CD4-positive, alpha-beta T cell treated with Interferon gamma for 1 hour (primary cell): ENCODE measurements at places on chromosomes 4 and X.

DNA sequence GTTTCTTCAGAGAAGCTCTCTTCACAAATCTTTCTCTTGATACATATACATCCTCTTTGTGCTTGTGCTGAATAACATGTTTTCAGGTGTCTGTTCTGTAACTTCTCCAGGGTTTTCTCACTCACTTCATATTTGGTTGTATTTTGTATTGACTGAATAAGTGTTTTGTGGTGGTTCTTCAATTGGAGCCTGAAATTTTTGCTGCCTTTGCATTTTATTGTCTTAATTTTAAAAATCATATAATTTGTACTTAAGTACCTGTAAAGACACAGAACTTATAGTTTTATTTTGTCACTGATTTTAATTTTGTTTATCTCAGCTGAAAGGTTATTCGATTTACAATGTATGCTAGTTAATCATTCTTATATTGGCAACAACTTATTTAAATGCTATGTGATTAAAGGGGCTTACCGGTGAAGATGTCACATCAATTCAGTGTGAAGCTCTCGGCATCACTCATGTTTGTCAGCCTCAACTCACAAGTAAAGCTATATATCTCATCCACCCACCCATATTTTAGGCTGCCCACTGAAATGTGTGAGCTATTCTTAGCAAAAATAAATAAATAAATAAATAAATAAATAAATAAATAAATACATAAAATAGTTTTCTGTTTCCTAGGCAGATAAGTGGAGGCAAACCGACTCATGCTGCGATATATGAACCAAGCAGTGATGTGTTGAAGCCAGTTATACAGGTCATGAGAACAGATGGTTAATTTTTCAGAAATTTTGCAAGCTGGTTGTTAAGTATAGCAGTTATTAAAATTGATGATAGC is 76.4 kb upstream of the FSTL5 start:
- no peak for DNase-seq

DNA sequence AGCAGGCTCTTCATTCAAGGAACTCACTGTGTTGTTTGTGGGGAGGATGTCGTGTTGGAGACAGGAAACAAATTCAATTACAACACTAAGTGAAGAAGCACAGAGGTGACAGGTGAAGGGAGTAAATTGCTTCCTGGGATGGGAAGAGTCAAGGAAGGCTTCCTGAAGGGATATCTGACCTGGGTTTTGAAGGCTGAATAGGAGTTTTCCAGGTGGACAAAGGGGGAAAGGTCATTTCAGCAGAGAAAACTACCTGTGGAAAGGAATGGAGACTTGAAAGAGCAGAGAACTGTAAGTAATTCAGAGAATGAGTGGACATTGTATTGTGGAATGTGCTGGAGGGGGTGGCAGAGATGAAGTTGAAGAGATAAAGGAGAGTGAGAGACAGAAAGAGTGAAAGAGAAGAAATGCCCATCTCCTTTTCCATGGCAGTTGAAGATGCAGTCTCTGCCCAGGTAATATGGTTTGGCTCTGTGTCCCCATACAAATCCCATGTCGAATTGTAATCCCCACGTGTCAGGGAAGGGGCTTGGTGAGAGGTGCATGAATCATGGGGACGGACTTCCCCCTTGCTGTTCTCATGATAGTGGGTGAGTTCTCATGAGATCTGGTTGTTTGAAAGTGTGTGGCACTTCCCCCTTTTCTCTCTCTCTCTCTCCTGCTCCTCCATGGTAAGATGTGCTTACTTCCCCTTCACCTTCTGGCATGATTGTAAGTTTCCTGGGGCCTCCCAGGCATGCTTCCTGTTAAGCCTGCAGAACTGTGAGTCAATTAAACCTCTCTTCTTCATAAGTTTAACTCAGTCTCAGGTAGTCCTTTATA is 205.7 kb upstream of the BCOR start:
- DNase-seq = peak; percentile 32

- no peak for DNase-seq
Observed at GRCh38 chr4:15373363-15373762, 54.5 kb upstream of the C1QTNF7 start.

GRCh38 chrX:107658660-107659059 is 30.4 kb downstream of the PRPS1 start:
- no peak for DNase-seq

DNA sequence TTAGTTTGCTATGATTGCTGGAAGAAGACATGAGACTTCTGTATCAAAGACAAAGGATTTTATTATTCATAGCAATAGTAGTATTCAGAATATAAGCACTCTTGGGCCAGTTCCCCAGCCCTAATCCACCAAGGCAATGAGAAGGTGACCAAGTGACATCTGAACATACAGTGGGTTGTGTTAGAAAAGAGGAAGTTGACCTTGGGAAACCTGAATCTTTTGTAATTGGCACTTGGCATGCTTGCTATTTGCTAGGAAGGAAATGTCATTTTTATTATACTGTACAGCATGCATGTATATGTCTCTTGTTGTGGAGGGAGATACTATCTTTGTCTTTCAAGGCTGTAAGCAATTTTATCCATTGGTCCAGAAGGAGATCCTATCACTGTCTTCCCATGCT is 216.1 kb upstream of the FAT1 start:
- DNase-seq = no peak
